Fibroblast of skin of abdomen (primary cell): ENCODE measurements at places on chromosomes 12 and 14.

- DNase-seq, result no peak
These were observed 58.1 kb downstream of the ISCA2 start for GRCh38 chr14:74551431-74552371.

DNA sequence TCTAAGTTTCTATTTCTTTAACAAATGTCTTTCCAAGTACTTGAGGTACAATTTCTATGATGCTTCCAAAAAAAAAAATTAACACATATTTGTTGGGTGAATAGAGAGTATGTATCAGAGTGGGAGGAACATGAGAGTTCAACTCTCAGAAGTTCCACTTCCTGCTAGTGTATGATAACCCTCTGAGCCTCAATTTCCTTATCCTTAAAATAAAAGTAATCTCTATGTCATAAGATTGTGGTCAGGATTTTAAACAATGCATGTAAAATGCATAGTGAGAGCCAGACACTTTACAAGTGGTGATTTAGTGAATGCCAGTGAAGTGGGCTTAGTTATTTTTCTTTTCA, 270.3 kb upstream of the AMIGO2 start:
- DNase-seq, result peak; percentile 33

DNA sequence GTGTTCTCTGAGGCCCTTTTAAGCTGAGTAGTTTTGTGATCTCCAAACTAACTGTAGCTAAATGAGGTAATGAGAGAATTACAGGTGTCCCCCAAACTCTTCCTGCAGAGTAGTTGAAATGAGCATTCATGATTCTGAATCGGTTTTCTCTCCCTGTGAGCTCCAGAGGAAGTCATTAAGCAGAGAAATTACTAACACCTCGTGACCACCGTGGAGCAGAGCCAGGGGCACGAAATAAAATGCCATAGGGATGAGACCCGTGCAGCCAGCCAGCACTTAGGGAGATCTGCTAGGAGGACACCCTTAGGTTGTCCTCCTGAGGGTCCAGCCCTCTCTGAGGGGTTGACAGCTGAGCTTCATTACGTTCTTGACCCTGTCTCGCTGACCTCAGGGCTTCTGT, 79.5 kb downstream of the SLC25A47 start:
- peak; percentile 20 for DNase-seq

- DNase-seq, result no peak
These were observed 93.9 kb upstream of the AMN1 start for GRCh38 chr12:31822761-31823160.

GRCh38 chr12:74741112-74741511, 203.5 kb downstream of the ATXN7L3B start:
- no peak for DNase-seq

GRCh38 chr12:103855896-103856657, 15.0 kb upstream of the NT5DC3 start:
- no peak for DNase-seq
